ENCODE measurements at places on chromosomes 6 and 20. TPM values are rescaled to one million over a fixed set of nuclear protein-coding genes. Genes with fewer than 3 reads are reported as not detected.

The DNAH8 gene
- total RNA-seq: not detected

The SIGLEC1 gene
- 0.13 TPM for total RNA-seq

The SPAG4 gene
- 14.1 TPM for total RNA-seq

The ZNF311 gene
- 2.1 TPM for total RNA-seq

The ZSCAN9 gene
- 19.2 TPM for total RNA-seq

The CCR6 gene
- not detected for total RNA-seq

The RBBP8NL gene
- 8.7 TPM for total RNA-seq

The ECT2L gene
- total RNA-seq: not detected

The FERMT1 gene
- total RNA-seq: 20.6 TPM

The DEFB121 gene
- not detected for total RNA-seq

The SLC22A2 gene
- total RNA-seq: not detected

The WFDC5 gene
- not detected for total RNA-seq

The EPPIN gene
- not detected for total RNA-seq

The WFDC10B gene
- not detected for total RNA-seq

The LY6G6C gene
- total RNA-seq: 1.2 TPM

The PPP1R16B gene
- total RNA-seq: not detected
